ENCODE measurements at places on chromosomes 16 and 17.

- no peak for DNase-seq
Observed at GRCh38 chr16:69880640-69881133, 70.4 kb upstream of the CLEC18A start.

- no peak for DNase-seq
Observed at GRCh38 chr16:12553191-12553590, 250.5 kb downstream of the CPPED1 start.

DNA sequence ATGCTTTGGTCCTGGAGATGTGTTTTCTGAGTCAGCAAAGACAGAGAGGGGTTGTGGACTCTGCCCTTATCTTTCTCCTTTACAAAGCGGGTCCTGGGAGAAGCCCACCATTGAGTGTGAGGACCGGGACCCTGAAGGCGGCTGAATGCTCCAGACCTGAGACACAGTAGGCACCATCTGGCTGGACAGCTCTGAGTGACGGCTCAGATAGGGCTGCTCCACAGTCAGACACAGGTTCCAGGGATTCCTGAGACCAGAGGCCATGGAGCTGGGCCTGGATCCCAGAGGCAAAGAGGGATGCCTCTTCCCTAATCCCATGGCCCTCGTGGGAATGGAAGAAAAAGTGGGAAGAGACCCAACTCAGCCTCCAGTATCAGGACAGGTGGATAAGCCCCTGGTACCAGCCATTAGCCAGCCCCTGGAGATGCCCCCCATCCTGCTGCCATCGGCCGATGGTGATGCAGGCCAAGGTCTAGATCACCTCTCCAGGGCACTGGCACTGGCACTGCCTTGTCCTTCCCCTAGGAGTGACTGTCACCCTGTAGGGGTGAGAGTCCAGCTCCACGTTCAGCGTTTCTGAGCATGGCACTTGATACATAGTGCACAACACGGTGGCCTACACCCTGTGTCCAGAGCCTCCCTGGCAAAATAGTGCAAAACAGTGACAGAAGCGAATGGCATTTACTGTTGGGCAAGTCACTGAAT is 4.7 kb downstream of the MMP15 start:
- DNase-seq, result no peak

DNA sequence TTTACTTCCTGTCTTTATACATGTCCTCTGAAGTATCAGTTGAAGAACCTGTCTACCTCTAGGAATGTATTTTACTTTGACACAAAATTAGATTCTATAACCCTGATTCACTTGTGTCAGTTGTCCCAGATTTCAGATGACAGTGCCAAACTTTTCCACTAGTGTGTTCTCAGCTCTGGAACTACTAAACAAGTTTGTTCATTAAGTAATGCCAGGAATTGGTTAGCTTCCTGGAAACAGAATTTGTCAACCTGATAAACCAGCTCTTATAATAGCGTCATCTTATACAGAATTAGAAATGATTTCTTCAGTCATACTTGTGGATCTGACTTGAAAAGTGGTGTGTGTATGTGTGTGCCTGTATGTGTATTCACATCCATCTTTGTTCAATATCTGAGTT is 7.4 kb downstream of the MAP3K3 start:
- no peak for DNase-seq

Data from SK-N-DZ (cell line).